ENCODE measurements at places on chromosomes 5 and 9.

GRCh38 chr5:1052076-1052475 is 43.5 kb downstream of the NKD2 start:
- no peak for DNase-seq

DNA sequence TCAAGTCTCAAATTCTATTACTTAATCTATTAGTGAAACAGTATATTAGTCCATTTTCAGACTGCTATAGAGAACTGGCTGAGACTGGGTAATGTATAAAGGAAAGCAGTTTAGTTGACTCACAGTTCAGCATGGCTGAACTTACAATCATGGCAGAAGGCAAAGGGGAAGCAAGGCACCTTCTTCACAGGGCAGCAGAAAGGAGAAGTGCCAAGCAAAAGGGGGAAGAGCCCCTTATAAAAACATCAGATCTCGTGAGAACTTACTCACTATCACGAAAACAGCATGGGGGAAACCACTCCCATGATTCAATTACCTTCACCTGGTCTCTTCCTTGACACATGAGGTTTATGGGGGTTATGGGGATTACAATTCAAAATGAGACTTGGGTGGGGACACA is 67.9 kb upstream of the CHSY3 start:
- no peak for DNase-seq

- no peak for DNase-seq
Measured at GRCh38 chr9:32404856-32405255, 20.4 kb downstream of the ACO1 start.

DNA sequence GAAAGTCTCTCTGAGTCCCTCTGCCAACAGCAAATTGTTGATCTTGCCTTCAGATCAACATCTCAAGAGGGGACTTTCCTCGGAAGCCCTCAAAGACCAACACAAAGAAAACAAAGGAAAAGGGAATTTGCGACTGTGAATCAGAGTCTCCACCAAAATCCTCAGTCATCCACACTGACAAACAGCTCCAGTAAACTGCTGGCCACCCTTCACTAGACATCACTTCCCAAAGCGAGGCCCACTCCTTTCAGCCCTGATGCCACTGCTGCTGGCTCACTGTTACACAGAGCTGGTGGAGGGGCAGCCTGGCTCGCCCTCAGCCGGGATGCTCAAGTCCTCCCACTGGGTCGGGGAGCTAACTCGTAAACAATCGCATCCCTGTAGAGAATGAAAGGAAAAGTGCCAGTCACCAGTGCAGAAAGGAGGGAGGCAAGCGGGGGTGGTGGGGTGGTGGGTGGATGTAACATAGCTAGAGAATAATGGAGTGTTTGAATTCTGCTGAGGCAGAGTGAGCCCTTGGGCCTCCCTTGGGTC is 1.3 kb downstream of the FGF1 start:
- DNase-seq: no peak

GRCh38 chr5:147037515-147038205 is 159.1 kb upstream of the PPP2R2B start:
- DNase-seq: no peak

DNA sequence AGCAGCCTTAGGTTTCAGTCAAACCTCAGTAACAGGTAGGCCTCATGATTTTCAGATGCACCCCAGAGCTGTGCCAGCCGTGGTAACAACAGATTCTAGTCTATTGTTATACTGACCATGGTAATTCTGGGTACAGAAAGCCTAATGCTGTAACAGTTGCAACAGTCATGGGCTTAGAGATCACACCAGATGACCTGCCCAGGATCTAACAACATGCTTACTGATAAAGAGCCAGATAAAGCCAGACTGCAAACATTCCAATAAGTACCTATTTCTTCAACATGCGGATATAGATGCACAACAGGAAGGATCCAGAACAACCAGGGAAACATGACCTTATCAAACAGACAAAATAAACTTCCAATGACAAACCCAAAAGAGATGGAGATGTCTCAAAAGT is 42.8 kb downstream of the CERT1 start:
- DNase-seq: no peak

Data from dermis microvascular lymphatic vessel endothelial cell (primary cell).